T-helper 17 cell (primary cell): ENCODE measurements at places on chromosomes 3 and 15.

GRCh38 chr3:187951452-187952190, 202.3 kb upstream of the LPP start:
- DNase-seq: no peak

DNA sequence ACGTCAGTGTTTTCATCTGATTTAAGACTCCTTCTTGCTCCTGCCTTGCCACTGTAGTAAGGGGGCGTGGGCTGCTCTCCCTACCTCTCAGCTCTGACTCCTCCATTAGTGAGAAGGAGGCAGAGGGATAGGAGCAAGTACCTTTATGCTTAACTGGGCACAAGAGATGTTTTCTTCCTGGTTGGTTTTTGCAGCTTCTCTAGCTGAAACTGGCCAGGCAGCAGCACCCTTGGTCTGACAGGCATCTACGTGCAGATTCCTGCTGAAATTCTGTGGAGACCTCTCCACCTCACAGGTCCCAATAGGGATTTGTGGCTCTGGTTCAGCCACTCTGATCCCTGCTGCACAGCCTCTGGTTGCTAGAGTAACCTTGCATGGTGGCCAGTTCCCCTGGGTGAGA, 132.5 kb downstream of the CACNA1D start:
- no peak for DNase-seq

GRCh38 chr15:62348118-62348517, 183.0 kb upstream of the C2CD4B start:
- DNase-seq: no peak

DNA sequence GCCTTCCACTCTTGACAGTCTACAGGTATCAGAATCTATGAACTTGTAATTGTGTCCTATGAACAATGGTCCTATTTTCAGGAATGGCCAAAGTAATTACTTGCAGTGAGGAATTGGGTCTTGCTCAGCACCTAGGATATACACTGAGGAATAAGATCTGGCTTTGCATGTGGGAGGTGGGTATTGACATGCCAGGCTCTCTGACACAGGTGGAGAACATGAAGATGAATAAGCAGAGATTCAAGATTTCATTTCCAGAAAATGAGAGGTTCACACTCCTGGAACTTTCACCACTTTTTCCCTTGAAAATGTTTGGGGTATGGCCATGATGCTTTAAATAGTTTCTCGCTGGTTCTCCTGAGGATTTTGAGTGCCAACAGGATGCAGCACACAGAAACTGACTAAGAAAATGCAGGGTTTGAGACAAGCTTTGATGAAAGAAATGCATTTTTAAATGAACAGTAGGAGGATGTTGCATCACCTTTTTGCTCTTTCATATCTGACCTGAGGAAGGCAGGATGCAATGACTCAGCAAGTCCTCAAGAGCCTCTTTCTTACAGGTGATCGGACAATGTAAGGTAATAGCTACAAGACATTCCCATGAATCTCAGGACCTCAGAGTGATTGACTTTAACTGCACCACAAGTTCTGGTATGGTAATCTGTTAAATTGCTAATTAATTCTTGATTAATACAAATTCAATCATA, 3.7 kb downstream of the HRG start:
- DNase-seq: no peak

GRCh38 chr3:12394569-12395271, 89.6 kb upstream of the TSEN2 start:
- no peak for DNase-seq

DNA sequence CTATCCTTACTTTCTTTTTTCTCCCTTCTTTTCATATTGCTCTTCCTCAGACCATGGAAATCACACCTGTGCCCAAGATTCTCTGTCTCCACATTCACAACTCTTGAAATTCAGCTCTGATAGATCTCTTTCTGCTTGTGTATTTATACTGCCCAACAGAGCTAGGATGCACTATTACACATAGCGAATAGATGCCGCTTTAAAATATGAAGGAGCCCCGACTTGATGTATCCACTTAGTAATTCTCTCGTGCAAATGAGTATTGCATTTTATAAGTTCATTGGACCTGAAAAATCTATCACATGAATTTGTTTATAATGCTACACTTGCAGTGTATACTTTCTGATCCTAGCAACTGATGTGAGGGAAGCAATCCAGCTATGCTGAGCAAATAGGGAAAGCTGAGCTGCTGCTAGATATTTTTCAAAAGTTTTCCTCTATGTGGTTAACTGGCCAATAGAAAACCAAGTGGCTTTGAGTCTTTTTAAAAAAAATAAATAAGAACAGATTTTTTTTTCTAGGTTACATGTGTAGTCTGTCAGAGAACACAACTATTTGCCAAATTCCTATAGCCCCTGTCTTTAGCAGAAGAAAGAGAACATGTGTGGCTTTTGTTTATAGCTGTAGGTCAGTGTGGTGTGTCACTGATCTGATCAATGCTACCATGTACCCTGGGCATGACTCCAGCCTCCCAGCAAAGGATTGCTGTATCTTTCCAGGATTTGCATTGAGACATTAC, 64.3 kb upstream of the LEKR1 start:
- DNase-seq: no peak

- DNase-seq: no peak
Observed at GRCh38 chr3:124451630-124452317, 278.5 kb upstream of the UMPS start.

DNA sequence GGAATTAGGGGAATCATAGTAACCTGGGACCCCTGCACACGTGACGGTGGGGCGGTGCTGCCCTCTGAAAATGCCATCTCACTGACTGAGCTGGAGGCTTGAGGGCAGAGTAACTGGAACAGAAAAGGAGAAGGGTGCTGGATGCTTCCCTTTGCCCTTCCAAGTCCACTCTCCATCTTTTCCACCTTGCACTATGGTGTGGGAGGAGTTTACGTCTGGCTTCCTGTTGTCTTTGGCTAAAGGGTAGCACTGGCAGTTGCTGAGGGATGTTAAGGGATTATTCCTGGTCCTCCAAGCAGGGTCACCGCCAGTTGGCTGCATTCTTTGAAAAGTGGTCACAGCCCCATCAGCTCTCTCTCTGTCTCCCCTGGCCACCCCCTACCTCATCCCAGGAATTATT, 129.4 kb upstream of the SNTN start:
- no peak for DNase-seq
